HT1080 (cell line): ENCODE measurements at places on chromosomes 1 and 21. TPM values are rescaled to one million over a fixed set of nuclear protein-coding genes. Genes with fewer than 3 reads are reported as not detected.

DNA sequence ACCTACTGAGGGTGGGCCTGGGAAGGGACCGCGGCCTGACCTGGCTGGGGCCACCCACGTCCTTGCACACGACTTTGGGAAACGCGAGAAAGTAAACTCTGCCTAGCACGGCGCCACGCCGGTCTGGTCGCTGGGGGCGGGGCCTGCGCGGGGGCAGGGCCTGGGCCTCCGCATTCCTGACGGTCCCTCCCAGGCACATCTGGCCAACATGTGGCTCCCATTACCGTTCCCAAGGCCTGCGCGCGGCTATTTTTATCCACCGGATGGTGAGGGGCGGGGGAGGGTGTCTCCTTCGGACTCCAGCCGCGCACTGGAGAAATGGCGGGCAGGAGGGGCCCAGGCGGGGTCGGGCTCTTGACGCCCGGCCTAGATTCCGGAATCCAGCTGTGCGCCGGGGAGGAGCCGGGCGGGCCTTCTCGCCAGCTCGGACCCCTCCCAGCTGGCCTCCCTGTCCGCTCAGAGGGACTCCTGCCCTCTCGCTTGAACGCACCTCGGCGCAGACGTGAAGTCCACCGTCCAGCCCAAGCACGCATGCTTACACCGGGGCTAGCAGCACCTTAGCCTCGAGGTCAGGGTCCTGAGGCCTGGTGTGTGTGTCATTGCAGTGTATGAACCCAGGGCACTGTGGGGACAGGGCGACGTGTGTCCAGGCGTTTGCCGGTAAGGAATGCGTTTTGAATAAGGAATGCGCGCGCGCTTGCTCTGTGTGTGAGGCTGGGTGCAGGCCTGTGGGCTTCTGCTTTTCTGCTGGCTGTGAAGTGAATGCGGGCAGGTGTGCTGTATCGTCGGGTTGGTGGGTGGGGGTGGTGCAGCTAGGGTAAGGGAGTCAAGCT is 2.1 kb downstream of the EVA1B start:
- DNase-seq: no peak

GRCh38 chr1:74780594-74780993 is 47.6 kb downstream of the TYW3 start:
- DNase-seq: no peak

GPR61 gene
- not detected in 2 replicates for total RNA-seq

- no peak for DNase-seq
These were observed 128.3 kb downstream of the CASZ1 start for GRCh38 chr1:10667861-10668761.

GRCh38 chr1:47507881-47508701 is 70.2 kb downstream of the FOXD2 start:
- no peak for DNase-seq

DNA sequence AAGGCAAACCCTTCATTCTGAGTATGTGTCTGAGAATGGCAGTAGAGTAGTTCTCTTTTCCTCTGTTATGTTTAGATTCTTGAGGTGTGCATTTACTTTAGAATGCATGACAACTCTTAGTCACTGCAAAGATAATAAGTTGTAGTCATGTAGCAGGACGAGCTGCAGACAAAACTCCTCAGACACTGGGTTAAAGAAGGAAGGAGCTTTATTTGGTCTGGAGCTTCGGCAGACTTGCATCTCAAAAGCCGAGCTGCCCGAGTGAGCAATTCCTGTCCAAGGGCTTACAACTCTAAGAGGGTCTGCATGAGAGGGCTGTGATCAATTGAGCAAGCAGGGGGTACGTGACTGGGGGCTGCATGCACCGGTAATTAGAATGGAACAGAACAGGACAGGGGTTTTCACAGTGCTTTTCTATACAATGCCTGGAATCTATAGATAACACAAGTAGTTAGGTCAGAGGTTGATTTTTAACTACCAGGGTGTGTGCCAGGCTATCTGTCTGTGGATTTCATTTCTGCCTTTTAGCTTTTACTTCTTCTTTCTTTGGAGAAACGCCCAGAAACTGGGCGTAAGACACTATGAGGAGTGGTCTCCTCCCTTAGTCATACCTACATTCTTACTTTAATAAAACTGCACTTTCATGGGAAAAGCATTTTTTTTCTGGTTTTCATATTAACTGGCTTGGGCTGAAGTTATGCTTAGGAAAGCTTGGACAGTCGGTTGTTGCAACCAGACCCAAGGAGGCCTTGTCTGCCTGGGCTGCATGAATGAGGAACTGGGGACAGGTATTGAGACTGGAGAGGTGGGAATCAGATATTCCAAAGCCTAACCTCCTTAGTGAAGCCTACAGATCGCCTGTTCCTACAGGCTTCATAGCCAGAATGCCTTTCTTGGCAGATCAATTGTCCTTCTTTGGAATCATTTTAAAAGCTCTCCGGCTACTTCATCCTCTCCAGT is 115.1 kb downstream of the RHOU start:
- no peak for DNase-seq

- no peak for DNase-seq
These were observed 151.9 kb downstream of the PGBD5 start for GRCh38 chr1:230274254-230274653.

- DNase-seq: no peak
These were observed 333.6 kb downstream of the DUSP10 start for GRCh38 chr1:221408117-221408803.

CHIT1 gene
- total RNA-seq: not detected in 2 replicates

DNA sequence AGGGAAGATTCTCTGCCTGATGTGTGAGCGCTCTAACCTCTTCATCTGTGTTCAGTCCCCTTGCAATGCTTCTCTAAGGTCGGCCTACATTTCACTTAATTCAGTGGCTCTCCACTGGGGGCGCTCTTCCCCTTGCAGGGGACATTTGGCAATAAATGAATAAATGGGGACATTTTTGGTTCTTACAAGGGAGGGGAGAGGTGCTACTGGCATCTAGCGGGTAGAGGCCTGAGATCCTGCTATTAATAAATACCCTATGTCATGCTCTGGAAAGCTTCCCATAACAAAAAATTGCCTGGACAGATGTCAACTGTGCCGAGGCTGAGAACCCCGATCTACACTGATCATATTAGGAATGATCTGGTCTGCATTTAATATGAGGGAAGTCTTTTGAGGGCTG is 25.9 kb upstream of the DNAJC11 start:
- peak; percentile 45 for DNase-seq

GRCh38 chr1:19006000-19006399 is 49.5 kb upstream of the IFFO2 start:
- no peak for DNase-seq

DNA sequence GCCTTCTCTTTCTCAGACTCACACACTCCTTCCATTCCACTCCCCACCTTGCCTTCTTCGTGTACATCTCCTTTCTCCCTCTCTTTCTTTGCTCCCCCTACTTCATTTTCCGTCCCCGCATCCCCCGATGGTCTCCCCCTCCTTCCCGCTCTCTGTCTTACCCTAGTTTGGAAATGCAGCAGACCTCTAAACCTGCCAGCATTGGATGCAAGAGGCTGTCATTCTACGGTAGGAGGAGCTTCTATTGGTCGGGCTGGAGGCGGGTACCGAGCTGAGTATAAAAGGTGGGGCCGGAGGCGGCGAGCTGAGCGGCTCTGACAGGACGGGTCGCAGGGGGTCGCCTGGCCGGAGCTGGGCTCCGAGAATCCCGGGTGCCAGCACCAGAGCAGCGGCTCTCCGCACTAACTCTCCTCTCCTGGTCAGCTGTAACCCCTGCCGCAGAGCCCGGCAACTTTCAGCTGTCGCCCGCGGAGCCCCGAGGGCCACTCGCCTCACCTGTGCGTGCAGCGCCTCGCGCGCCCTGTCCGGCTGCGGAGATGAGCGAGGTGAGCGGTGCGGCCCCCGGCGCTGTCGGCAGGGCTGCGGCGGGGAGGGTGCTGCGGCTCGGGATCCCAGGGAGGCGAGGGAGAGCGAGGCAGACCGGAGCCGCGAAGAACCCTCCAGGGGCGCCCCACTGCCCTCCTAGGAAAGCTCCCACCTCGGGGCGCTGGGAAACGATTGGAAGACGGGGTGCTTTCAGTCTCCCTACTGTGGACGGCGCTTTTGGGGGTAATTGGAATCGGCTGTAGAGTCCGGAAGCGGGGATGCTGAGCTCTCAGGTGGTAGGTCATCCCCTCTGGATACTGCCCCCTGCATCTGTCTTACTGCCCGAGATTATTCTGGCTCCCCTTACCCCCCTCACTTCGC is at the start of gene PCP4L1:
PCP4L1 (plus strand) TSS at position 307 of the 906 bp plus-strand sequence; CDS start at position 537, 230 bp downstream.
- no peak for DNase-seq

GRCh38 chr1:231796141-231796540 is 169.6 kb downstream of the DISC1 start:
- no peak for DNase-seq

DNA sequence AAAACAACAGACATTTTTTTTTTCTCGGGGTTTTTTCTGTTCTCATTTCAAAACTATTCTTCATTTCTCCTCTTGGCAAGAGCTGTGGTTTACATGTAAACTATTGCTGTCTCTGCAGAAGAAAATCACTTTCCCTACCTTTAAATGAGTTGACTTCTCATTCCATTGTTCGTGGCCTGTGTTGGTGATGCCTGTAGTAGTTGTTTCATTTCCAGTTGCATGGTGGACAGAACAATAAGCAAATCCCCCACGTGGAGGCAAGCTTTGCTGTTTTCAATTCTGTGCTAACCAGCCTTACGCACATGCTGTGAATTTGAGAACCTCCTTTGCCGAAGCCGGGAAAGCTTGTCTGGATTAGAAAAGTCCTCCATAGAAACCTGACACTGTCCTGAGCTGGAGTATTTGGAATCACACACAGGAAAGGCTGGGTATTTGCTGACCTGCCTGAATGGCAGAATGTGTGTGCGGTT is 26.2 kb upstream of the MAP3K7CL start:
- DNase-seq: no peak

DNA sequence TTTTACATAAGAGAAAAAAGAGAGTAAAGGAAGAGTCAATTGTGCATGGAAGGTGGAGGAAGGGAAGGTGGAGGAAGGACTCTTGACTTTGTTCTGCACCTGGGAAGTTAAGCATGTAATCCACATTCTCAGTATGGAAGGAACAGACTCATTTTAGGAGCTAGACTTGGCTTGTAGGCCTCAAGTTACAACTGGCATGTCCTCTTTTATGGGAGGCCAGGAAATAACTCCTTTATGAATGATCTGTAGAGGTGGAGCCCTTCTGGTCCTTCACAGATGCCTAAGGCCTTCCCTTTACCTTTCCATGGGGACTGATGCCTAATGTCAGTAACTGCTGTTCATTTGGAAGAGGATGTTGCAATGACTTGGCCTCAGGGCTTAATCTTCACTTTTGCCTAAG is 29.4 kb upstream of the CCSAP start:
- DNase-seq: no peak

DNA sequence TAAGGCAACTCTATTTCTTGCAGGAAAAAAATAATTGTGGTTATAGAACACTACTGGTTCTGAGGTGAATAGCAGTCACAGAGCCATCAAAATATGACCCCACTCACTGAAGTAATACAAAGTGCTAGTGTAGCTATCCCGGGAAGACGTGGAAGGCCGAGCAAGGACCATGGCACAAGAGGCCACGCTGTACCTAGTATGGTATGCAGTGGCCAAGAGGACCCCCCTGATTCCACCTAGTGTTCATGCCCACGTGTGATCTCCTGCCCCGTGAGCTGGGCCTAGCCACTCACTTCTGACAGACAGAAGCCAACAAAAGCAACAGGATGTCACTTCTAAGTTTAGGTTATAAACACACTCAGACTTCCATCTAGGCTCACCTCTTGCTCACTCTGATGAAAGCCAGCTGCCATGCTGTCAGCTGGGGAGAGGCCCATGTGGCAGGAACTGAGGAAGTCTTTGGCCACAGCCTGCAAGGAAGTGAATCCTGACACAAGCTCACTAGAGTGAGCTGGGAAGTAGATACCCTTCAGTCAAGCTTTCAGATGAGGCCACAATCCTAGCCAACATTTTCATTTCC is 21.7 kb upstream of the LSS start:
- no peak for DNase-seq

LCE1E gene
- total RNA-seq: 0.43 TPM in 1 of 2 replicates, not detected in the other

DNA sequence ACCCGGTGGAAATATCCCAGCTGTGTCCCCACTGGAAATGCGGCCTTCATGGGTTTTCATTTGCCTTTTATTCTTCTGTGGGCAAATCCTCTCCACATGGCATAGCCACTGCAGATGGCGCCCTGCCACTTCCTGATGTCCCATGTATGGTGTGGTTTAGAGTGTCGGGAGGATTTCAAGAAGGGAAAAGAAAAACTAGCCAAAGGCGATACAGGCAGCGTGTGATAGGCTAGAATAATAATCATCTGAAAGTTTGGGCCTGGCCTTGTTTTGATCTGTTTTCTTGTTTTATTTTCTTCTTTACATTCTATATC is 123.6 kb downstream of the PEX14 start:
- no peak for DNase-seq

DNA sequence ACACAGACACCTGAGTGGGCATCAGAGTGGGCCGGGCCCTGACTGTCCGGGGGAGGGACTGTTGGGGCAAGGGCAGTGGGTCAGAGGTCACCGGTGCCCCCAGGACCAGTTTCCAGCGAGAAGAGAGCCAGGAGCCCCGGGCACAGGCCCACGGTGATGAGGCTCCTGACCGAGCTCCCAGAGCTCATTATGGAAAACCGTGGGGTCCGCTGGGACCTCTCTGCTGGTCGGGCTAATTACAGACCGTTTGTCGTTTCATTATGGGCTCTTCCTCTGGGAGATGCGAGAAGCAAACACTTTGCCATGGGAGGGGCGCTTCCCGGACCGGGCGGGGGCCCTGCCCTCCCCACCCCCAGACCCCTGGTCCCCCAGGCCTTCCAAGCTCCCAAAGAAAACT is 12.0 kb upstream of the TTLL10 start:
- DNase-seq: no peak

DNA sequence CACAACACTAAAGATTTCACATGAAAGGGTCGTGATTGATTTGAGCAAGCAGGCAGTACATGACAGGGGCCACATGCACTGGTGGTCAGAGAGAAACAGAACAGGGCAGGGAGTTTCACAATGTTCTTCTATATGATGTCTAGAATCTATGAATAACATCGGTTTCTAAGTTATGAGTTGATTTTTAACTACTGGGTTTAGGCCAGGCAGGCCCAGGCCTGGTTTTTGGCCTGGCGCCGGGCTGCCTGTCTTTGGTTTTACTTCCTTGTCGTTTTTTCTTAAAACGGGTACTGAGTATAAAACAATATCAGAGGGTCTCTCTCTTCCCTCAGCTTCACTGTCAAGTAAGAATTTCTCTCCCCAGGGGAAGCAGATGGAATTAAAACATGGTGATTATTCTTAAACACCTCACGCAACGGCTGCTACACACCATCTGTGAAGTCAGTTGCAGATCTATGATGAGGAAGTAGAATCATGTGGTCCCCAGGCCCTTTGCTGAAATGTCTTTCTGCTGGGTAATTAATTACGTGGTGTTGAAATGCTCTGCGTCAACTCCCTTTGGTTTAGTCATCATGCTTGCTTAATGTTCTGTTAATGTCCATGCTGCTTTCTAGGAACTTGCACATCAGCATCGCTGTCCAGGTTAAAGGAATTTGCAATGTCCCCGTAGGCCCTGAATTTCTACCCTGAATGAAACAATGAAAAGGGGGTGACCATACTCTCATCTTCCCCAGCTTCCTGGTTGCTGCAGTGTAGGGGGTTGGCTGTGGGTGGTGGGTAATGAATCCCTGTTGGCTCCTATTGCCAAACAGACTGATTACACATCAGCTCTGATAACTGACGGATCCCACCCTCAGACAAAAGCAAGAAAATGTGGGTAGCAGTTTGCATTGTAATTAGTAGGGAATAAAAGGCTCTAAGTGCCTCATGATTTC is 70.3 kb downstream of the SERINC2 start:
- DNase-seq: peak; percentile 46
